ENCODE measurements at places on chromosomes 5 and 9. TPM values are rescaled to one million over a fixed set of nuclear protein-coding genes. Genes with fewer than 3 reads are reported as not detected.

The NTNG2 gene
- 0.25 TPM for polyA plus RNA-seq

DNA sequence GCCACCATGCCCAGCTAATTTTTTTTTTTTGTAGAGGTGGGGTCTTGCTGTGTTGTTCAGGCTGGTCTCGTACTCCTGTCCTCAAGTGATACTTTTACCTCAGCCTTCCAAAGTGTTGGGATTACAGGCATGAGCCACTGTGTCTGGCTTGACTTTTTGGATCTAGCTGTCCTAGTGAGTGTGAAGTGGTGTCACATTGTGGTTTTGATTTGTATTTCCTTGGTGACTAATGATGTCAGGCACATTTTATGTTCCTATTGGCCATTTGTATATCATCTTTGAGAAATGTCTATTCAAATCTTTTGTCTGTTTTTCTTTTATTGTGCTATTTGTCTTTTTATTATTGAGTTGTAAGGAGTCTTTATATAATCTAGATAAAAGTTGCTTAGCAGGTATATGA is 53.5 kb upstream of the MCCC2 start:
- DNase-seq = no peak

The ANKRD18B gene
- polyA plus RNA-seq = 0.06 TPM

- no peak for DNase-seq
Measured at GRCh38 chr5:157473383-157474320, 13.6 kb downstream of the NIPAL4 start.

- DNase-seq = no peak
Measured at GRCh38 chr9:137457406-137458193, 1.5 kb downstream of the NSMF start.

The ZBED3 gene
- polyA plus RNA-seq = 7.3 TPM

- no peak for DNase-seq
Measured at GRCh38 chr9:37974506-37975173, 70.7 kb upstream of the SLC25A51 start.

- no peak for DNase-seq
Measured at GRCh38 chr5:3999929-4000328, 404.3 kb downstream of the IRX1 start.

The CLPTM1L gene
- 45.5 TPM for polyA plus RNA-seq

- DNase-seq = no peak
Measured at GRCh38 chr5:43367909-43368669, 44.1 kb downstream of the CCL28 start.

The EPB41L4B gene
- polyA plus RNA-seq = 10.7 TPM

GRCh38 chr5:168659286-168659847 is 80.2 kb upstream of the PANK3 start:
- no peak for DNase-seq

GRCh38 chr9:133135146-133135745 is 14.2 kb upstream of the RALGDS start:
- DNase-seq = no peak

- DNase-seq = no peak
Measured at GRCh38 chr5:22242532-22242931, 610.6 kb downstream of the CDH12 start.

Measured in forelimb muscle (tissue), 1 donor.